Neural crest cell (in vitro differentiated cells): ENCODE measurements at places on chromosomes 3 and 15. TPM values are rescaled to one million over a fixed set of nuclear protein-coding genes. Genes with fewer than 3 reads are reported as not detected.

CHRFAM7A gene
- total RNA-seq, result 8.7 and 12.7 TPM in 2 replicates

DNA sequence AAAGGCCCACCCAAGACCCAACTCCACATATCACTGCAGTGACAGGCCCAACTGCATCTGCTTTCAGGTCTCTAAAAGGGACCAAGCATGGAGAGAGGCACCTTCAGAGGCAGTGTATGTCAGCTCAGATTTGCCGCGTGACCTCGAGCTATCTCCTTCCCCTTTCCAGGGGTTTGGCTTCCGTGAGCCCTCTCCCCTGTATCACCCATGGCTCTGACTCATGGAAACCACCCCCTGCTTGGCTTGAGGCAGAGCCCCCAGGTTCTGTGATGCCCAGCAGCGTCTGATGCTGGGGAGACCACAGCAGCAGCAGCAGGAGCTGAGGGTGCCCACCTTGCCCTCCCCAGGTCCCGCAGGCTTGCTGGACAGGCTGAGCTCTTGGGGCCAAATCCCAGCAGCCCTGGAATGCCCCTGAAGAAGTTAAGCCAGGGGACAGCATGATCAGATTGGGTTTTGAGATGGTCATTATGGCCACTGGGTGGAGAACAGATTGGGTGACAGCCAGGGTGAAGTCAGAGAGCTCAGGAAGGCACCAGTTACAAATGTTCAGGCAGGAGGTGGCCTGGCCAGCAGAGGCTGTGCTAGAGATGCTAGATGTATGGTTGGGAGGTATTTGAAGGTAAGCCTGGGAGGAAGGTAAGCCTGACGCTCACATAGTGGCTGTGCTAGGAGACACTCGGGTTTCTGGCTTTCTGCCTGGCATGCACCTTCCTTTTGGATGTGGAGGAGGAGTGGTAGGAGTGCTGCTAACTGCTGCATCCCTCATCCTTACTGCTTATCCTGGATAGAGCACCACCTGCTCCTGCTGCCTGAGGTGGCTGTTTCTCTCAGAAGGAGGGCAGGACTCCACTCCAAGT is 42.9 kb downstream of the FGD5 start:
- no peak overlapping the region for H3K4me3 ChIP-seq
- H3K27me3 ChIP-seq, result peaks cover 15% of the 10 kb centered on the region
- no peak for DNase-seq
- peaks cover 9% of the 10 kb centered on the region for H3K4me1 ChIP-seq
- no peaks in the 10 kb centered on the region for H3K36me3 ChIP-seq

DNA sequence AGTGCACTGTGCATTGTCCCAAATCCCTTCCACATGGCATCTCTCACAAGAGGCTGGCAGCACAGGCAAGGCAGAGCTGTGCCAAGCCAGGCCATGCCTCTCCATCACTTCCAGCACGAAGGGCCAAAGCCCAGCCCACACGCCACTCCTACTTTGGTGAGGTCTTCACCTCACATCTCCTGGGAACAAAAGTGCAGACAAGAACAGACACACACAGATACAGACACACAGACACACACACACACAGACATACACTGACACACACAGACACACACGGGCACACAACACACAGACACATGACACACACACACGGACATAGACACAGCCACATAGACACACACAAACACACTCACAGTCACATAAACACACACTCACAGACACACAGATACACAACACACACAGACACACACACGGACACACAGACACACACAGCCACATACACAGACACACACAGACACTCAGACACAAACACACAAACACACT is 233.3 kb downstream of the UACA start:
- peak overlapping the region; percentile 51 for H3K27ac ChIP-seq
- no peaks in the 10 kb centered on the region for H3K36me3 ChIP-seq
- H3K27me3 ChIP-seq, result peaks cover 2% of the 10 kb centered on the region
- H3K4me1 ChIP-seq, result peaks cover 30% of the 10 kb centered on the region
- no peak for DNase-seq

- H3K27me3 ChIP-seq, result no peaks in the 10 kb centered on the region
- H3K4me1 ChIP-seq, result peaks cover 5% of the 10 kb centered on the region
- H3K36me3 ChIP-seq, result no peaks in the 10 kb centered on the region
- no peak for DNase-seq
- no peak overlapping the region for H3K27ac ChIP-seq
- H3K4me3 ChIP-seq, result no peak overlapping the region
Measured at GRCh38 chr15:66614456-66614855, 48.7 kb upstream of the LCTL start.

ATP8B4 gene
- 0.18 TPM in 1 of 2 replicates, not detected in the other for total RNA-seq
